ENCODE measurements at places on chromosomes 4 and X.

DNA sequence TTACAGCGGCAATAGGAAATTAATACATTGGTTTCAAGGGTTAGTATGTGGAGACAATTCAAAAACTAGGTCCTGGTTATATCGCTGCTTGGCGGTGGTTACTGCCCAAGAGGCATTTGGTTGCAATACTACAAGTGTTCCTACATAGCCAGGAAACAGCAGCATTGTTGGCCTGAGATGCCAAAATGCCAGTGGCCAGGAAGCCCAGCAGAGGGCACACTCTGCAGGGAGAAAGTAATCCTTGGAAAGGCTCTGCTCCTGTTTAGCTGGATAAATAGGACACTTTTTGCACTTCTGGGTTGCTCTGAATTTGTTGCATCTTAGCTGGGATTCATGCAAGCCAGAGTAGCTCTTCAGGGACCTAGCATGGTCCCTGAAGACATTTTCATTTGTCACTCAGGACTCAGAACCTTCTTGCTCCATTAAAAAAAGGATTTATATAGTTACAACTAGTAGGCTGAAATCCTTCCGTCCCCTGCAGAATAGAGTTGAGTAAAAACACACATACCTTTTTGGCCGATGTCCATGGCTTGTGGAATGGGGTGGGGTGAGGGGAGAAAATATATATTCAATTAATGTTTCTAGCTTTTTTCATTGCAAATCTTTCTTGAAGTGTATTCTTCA is 8.1 kb upstream of the GPR119 start:
- DNase-seq, result peak; percentile 60

- DNase-seq, result no peak
These were observed 80.0 kb downstream of the NWD2 start for GRCh38 chr4:37324546-37324945.

DNA sequence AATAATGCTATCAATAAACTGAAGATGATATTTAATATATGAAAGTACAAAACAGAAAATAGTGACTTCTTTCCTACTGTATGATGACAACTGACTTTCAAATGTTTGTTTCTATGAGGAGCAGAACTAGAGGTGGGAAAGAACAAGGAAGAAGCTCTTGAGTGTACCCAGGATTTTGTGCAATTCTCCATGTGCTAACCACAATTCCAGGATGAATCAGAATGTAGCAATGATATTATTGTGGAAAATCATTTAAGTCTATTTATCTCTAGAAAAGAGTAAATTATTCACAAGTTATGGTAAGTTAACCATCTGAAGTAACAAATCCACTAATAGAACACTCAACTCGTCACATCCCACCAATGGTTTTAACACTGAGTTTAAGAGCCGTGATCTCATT is 324.1 kb upstream of the EMCN start:
- DNase-seq, result no peak

DNA sequence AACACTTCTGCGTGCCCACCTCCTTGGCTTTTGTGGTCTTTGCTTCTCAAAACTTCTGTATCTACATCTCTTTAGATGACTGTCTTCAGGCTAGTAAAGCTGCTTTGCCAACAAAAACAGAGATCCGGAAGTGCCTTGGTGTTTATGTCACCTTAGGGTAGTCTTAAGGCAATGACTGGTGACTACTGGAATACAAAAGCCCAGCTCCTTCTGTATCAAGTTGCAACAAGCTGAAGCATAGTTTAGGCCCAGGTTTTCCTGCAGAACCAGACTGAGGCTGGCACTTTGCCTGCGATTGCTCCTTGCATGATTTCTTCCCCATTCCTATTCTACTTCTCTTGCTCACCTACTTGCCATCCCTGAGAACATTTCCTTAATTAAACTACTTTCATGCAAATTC is 333.8 kb downstream of the DMD start:
- DNase-seq, result peak; percentile 6

DNA sequence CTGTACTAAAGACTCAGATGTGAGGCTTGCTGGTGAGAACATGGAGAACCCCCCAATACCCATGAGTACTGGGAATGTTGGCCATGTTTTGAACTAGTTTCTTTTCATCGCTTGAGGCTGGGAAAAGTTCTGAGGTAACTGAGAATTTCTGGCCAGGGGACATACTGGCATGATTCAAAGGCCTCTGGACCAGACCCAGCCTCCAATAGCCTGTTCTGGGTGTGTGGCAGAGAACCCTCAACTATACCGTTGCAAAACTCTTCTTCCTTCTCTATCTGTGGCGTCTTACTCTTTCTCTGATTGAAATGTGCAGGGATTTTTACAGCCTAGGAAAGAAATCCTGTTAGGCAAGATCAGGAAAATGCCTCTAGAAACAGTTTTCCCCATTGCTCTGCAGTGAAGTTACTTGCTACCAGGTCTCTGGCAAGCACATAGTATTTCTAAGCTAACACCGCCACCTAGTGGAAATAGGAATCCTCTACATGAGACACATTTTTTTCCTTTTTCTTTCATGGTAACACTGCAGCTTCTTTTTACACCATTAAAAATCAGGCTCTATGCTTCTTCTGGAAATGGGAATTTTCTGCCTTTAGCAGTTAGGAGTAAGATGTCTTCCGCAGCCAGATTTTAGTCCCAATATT is 170.7 kb upstream of the ZCCHC13 start:
- peak; percentile 63 for DNase-seq

GRCh38 chr4:38659346-38659745 is 4.7 kb upstream of the KLF3 start:
- no peak for DNase-seq

- no peak for DNase-seq
These were observed 13.6 kb upstream of the NAT8L start for GRCh38 chr4:2045518-2045951.

DNA sequence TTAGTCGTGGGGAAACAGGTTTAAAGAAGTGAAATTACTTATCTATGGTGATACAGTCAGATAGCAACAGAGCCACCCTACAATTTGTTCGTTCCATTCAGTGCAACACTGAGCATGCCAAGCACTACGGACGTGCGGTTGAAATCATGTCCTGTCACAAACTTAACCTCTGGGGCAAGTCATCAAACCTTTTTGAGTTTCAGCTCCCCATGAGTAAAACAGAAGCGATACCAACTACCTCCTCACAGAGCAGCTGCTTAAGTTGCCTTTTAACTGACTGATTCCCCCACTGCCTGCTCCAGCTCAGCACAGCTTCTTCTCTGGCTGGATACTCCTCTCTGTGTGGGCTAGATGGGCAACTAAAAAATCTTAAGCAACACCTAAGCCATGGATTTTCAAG is 36.0 kb downstream of the LHFPL1 start:
- no peak for DNase-seq

GRCh38 chrX:12352922-12353321 is 214.6 kb downstream of the FRMPD4 start:
- DNase-seq, result no peak

DNA sequence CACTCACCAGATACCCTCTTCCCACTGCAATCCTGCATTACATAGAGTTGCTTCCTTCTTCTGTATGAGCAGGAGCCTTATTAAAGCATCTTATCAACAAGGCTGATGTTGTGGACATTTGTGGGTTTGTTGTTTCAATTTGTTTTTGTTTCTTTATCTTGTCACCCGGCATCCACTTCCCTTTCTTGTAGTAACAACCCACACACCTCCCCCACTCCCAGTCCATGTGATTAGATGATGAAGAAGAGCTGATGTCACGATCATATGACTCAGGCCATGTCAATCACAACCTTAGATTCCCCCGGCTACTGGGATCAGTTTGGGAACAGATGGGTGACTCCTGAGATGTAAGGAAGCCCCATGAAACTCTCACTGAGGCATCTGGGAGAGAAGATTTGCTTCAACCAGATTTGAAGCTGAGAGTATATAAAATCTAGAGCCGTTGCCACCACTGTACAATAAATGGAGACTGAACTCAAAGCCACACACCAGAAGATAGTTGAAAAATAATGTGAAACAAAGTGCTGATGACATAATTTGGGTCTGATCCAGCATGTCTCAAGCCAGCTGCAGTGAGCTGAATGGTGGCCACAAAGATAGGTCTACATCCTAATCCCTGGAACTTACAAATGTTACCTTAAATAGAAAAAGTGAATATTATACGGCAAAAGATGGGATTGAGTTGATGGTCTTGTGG is 34.1 kb upstream of the SRD5A3 start:
- no peak for DNase-seq

DNA sequence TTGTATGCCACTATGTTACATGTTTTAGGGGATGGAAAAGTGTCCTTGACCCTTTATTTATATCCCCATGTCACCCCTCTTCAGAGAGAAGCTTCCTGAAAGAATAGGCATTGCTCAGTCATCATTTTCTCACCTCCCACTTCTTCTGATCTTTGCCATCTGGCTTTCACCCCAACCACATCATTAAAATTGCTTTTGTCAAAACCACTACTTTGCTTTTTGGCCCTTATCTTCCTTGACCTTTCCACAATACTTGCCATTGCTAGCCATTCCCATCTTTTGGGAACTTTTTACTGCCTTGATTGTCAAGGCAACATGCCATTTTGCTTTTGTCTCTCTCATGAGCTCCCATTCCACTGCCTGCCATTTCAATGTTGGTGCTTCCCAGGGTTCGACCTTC is 14.9 kb upstream of the FAM9B start:
- DNase-seq, result no peak

- DNase-seq, result no peak
These were observed 183.3 kb downstream of the KDR start for GRCh38 chr4:54941994-54942552.

DNA sequence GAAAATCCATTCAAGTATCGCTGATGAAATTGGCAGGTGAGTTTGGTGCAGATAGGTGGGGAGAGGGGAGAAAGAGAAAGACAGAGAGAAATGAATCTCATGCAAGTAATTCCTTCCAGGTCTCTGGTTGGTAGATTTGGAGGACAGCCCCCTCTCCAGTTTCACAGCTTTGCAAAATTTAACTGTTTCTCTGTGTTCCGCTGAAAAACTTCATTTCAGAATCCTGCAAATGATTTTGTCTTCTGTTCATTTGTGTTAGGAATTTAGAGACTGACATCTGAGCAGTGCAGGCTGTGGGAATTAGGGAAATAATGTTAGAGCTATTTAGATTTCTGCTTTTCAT is 328.5 kb downstream of the FBXW7 start:
- no peak for DNase-seq

DNA sequence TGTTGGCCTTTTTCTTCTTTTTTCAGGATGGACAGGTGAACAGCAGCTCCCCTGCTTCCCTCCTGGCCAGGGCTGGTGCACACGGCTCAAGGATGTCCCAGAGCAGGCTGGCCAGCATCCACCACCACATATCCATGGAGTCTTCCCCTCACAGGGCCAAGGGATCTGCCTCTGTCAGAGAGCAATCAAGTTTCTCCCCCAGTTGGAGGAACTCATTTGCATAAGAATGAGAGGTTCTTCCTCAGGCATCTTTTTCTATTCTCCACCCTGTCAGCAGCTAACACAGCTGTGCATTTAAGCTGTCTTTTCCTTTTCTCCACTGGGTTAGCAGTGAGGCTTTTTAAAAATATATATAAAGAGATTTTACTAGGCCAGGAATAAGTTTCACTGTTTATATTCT is 143.8 kb downstream of the ANAPC10 start:
- DNase-seq, result no peak
